LHCN-M2 (cell line): ENCODE measurements at places on chromosomes 1 and 21.

DNA sequence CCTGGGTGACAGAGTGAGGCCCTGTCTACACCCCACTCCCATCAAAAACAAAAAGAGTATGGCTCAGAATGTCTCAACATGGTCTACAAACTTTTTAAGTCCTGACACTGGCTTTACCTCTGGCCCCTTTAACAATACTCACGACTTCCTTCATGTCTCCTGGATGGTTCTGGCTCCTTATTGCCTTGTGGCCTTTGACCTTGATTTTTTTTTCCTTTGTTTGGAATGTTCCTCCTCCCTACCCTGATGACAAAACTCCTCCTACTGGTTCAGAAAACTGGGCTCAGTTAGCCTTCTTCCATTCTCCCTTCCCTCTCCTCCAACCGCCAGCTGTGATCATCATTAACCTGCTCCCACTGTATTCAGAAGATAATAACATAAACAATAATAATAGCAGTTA is 4.6 kb upstream of the SOAT1 start:
- DNase-seq: no peak

DNA sequence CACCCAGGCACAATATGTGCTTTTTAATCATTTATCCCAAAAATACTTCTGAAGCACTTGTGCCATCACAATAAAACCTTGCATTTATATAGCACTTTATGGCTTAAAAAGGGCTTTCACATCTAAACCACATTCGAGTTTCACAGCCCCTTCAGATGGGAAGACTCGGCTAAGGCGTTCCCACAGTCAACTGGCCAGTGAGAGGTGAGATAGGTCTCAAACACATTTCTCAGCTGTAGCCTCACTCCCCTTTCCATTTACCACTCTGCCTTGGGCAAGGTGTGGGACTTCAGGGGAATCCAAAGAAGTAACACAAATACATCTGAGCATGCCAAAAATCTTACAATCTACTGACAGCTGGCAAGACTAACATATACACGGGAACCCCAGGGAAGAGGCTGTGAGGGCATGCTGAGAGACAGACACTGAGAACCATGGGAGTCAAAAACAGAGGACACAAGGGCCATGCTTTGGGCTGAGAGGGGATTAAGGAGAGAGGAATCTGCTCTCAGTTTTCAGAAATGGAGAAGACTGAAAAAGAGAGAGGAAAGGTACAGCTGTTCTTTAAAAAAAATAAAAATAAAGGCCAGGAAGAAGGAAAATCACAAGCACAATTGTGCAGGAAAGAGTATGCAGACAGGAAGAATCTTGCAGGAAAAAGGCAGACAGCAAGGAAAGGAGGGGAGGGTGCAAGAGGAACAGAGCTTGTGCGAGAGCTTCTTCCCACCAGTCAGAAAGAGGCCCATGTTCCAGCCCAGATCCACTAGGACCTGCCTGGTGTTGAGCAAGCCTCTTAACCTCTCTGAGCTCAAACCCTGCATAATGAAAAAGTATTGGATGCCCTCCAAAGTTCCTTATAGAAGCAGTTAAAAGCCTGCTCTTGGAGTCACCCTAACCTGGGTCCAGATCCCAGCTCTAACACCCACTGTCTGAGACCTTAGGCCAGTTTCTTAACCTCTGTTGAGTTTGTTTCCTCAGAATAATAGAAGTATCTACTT is 73.5 kb downstream of the JAK1 start:
- no peak for DNase-seq

DNA sequence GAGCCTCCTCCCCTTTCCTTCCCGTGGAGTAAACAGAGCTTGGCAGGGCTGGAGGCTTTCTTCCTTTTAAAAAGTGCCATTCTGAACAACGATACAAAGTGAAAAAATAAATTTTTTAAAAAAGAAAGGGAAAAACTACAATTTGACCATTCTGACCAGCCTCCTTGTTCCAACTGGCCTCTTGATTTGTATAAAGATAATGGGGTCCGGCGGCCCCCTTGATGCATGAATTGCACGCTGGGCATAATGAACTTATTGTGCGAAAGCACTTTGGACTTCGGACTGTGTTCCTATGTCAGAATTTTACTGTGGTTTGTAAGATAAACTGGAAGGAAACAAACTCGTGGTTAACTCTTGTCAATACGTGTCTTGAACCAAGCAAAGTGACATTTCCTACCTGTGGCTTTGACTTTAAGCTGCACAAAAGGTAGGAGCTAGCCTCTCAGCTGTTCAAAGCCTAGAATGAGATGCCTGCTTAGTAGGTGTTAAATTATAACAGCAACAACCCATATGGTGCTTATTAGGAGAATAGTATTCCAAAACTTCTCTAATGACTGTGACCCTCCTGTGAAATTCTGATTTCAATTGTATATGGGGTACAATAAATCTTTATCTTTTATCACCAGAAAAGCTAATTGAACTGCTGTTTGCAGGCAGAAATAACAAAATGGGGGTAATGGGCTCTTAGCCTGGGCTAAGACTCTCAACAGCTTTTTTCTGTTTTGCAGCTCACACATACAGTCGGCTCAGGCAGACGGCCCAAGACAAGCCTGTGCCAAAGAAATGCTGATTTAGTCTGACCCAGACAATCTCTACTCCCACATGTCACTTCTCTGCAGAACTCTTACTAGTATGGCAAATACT is 9.3 kb downstream of the IRF2BP2 start:
- DNase-seq: no peak

- DNase-seq: no peak
Measured at GRCh38 chr1:30449003-30449402, 274.4 kb downstream of the MATN1 start.

GRCh38 chr1:29186252-29186651 is 4.6 kb upstream of the SRSF4 start:
- DNase-seq: no peak

GRCh38 chr1:38072858-38073257 is 26.3 kb upstream of the POU3F1 start:
- DNase-seq: no peak

GRCh38 chr21:32844653-32845436 is 73.3 kb upstream of the PAXBP1 start:
- DNase-seq: peak; percentile 80

GRCh38 chr1:240312872-240313271 is 221.2 kb downstream of the FMN2 start:
- DNase-seq: peak; percentile 93

DNA sequence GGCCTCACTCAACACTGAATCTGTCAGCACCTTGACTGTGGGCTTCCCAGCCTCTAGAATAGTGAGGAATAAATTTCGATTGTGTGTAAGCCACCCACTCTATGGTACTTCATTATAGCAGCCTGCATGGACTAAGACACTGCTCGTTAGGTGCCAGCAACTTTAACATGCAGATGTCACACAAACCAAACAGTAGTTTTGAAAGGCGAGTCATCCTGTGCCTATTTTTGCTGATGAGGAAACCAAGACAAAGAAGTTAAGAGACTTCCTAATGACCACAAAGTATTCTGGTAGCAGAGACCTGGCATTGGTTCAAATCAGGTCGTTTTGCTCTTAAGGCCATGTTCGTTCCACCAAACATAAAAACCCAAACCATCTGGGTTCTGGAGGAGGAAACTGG is 42.9 kb downstream of the BATF3 start:
- DNase-seq: peak; percentile 22

- peak; percentile 98 for DNase-seq
Measured at GRCh38 chr1:8061210-8061609, 35.1 kb upstream of the ERRFI1 start.

GRCh38 chr1:52978045-52978444 is 51.0 kb downstream of the SCP2 start:
- DNase-seq: no peak

- DNase-seq: no peak
Measured at GRCh38 chr1:110341872-110342331, 2.7 kb downstream of the RBM15 start.

DNA sequence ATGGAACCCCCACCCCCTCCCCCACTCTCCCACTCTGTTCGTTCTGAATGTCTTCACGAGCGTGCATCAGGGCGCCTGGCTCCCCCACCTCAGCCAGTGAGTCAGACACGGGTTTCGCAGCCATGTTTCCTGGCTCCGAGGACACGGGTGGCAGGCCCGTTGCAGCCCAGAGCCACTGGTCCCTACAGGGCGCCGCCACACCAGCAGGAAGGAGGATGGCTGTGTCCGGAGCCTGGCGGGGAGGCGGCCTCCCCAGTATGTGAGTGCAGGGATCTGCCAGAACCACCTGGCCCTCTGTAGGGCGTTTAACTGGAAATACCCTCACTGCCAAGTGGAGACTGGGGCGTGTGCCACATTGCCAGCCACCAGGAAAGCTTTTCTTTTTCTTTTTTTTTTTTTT is 18.5 kb downstream of the CSTB start:
- no peak for DNase-seq
